ENCODE measurements at places on chromosomes 12 and 14.

DNA sequence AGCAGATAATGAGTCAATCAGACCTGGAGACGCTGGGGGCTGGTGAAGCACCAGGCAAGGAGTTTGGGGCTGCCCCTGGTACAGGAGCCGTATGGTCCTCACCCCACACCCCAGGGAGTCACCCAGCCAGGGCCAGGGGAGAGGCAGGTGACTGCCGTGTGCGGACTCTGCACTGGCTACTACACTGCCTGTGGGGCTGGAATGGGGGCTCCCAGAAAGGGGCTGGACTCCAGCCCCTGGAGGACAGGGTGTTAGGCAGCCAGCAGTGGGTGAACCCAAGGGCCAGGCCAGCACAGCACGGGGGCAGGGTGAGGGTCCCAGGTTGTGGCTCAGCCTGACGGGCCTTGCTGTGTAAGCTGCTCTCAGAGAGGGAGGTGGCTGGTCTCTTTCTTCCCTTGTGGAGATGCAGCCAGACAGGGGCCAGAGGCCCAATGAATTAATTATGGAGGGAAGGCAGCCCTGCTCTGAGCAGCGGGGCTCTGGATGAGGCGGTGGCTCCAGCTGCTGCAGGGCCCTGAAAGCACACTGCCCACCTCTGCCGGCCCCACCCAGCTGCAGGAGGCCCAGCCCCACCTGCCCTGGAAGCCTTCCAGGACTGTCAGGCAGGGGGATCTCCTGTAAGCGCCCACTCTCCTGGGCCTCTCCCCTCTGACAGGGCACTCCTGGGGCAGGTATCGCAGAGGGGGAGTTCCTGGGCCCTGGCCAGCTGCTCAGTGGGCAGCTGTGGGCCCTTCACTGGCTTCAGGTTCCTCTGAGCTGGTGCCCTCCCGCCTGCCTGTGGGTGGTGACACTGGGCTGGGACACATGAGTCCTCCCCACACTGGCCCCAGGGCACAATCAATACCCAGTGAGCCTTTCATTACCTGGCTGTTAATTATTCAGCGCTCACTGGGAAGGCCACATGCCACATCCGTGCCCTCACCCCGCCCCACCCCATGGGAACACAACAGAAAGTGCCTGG lies 142.5 kb upstream of the C14orf180 start:
- no peak for DNase-seq

DNA sequence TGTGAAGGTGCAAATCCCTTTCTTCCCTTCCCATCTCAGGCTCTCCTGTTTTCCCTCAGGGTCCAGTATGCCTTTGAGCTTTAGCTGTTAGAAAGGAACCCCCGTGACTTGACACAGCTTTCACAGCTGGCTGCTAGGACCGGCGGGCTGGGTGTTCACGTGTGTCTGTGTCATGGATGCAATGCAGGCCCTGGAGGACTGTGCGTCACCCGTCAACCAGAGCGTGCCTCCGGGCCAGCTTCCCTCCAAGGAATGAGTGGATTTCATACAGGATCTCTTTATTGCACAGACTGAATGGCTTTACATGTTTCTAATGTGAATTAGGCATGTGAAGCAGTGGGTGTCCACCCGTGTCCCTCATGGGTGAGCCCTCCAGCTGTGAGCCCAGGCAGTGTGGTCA lies 77.4 kb downstream of the AACS start:
- no peak for DNase-seq

- DNase-seq, result no peak
Measured at GRCh38 chr14:91009501-91010152, 50.8 kb downstream of the RPS6KA5 start.

GRCh38 chr12:45670346-45671065 lies 59.0 kb upstream of the ARID2 start:
- DNase-seq, result no peak

DNA sequence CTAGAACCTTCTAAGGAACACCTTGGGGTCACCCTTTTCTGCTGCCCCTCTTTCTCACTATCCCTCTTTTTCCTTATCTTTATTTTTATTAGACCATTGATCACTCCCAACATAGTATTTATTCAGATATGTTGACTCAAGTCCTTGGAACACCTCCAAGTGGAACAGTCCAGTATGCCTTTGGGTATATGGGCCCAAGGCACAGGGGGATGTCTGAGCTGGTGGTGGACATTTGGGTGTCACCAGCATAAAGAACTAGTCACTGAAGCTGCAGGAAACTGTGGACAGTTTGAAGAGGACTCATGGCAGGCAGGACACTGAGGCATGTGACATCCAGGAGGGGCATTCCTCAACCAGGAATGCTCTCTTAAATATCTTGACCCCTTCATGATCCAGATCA lies 105.6 kb downstream of the VEZT start:
- no peak for DNase-seq

DNA sequence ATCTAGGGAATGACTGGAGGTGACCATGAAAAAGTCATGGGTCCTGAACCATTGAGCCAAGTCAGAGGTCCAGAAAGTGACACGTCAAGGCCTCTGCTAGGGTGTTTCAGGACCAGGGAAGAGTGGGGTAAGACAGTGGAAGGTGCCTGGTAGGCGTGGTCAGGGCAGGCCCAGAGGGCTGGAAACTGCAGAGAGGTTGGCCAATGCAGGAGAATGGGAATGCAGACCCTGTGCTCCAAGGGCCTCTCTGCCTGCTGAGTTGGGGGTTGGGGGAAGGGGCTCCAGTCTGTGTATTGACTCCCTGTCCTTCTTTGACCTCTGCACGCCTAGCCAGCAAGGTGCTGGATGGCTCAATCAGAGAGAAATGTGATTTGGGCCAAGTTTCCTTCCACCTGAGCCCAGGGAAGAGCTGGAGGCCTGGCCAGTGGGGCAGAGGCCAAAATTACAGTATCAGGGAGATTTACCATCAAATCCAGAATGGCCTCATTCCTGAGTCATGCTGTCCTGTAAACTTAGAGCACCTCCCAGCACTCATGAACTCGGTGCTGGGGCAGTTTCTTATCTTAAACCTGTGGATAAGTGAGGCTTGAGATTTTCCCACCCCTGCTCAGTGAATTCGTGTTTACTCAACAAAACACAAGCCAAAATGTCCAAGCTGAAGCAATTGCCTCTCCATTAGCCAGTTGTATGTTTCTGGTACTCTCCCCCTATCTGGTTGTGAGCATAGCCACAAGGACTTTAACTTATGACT lies 24.4 kb downstream of the IRF2BPL start:
- no peak for DNase-seq

DNA sequence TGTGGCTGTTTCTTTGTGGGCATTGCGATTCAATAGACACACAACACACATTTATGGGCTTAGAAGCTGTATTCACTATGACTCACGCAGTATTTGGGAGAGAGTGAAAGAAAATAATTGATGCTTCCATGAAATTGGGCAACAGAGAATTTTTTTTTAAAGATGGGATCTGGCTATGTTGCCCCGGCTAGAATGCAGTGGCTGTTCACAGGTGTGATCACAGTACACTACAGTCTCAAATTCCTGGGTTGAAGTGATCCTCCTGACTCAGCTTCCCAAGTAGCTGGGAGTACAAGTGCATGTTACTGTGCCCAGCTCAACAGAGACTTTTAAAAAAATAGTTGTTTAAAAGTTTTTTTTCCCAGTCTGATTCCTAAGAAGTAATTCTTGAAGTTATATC lies 146.3 kb downstream of the APAF1 start:
- no peak for DNase-seq

DNA sequence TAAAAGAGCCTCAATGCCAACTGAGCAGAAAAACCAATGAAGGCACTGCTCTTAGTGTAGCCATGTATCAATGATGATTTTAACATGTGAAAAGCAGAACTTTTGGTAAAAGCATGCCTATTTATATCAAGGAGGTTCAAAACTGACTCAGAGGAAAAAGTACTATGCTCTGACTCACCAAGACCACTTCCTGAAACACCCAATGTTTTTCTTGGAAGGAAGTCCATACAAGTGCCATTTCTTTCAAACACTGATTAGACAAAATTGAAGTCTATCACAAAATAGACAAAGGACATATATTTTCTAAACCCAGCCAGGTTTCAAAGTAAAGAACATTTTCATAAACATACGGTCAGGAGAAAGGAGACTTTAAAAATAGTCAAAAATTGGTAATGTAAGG lies 88.6 kb downstream of the EPS8 start:
- DNase-seq, result peak; percentile 85

DNA sequence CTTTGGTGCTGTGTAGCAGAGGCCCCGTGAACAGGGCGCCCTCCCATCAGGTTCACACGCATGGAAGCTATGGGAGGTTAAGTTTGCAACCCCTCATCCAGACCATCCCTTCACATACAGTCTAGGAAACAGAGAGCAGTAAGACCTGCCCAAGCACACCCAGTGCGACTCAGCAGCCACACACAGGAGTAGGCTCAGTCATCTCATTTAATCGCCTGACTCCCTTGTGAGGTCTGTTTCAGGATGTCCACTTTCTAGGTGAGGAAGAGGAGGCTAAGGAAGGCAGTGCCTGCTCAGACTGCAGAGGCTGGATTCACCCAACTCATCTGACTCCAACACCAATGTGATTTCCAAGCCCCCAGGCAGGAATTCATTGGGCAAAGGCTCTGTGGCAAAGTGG lies 11.9 kb downstream of the BDKRB1 start:
- DNase-seq, result no peak

DNA sequence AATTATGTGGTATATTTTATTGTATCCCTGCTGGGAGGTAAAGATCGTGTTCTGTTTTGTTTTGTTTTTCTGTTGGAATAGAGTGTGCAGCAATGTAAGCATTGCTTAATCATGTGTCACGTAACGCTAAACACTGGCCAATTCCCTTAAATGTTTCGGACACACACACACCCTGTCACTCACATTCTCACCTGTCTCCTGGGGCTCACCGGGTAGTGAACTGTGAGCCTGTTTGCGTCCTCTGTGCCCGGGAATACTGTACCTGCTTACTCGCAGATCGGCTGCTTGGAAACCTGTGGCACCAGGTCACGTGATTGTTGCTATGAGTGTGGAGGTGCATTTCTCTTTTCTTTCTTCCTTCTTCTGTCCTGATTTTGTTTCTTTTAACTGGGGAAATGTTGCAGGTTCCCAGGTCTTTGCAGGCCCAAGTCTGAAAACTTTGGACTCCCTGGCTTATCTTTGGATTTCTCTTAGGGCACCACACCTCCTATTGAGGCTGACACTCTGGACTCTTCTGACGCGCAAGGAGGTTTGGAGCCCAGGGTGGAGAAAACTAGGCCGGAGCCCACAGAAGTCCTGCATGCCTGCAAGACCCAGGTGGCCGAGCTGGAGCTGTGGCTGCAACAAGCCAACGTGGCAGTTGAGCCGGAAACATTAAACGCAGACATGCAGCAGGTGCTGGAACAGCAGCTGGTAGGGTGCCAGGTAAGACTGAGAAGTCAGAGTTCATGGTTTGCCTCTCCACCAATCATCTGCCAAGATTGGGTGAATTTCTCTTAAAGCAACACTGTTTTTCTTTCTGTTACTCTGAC lies 181.1 kb downstream of the ESR2 start:
- no peak for DNase-seq

- no peak for DNase-seq
Measured at GRCh38 chr12:57740656-57741412, 2.3 kb upstream of the AGAP2 start.

GRCh38 chr14:73305499-73305898 lies 68.2 kb downstream of the PAPLN start:
- DNase-seq, result no peak

DNA sequence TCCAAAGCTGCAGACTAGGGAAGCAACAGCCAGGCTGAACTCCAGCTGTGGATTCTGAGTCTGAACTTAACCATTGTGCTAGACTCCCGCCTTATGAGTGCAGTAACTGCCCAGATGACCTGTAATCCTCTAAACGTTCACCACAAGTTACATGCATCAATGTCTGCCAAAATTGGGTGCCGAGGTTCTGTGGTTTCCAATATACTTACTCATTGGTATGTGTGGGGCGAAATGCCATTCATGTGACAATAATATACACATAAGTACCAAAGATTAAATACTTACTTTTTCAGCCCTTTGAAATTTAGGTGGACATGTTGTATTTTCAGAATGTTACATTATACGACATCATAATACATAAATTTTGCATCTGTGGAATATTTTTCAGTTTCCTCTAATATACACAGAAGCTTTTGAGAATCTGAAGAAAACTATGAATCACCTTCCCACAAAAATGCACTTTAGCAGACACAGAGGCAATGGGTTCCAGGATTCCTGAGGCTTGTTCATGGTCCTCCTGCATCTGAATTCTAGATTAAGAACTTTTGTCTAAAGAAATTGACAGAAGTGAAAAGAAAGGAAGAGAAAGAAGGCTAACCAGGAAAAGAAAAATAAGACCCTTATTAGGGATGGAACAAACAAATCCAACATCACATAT lies 31.7 kb downstream of the GRIP1 start:
- no peak for DNase-seq

DNA sequence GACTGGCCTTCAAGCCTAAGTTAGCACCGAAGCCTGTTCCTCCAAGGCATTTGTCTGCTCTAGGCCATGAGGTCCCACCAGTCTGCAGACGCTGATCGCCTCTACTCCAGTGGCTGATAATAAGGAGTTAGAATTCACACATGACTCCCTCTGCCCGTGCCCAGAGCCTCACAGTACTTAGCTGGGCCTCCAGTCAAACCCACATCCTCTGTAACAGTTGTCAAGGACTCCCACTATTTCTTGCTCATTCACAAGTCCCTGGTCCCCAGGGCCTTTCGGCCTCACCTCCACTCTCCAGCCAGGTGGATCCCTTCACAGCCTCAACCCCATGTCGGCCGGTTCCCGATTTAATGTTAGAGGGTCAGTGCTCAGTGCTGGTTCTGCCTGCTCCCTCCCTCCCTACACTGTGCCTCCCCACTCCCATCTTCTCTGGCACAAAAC lies 6.3 kb upstream of the KRT5 start:
- DNase-seq, result no peak

GRCh38 chr12:6199531-6200255 lies 507 bp upstream of the CD9 start:
- no peak for DNase-seq

GRCh38 chr12:128276471-128276870 lies 9.5 kb downstream of the TMEM132C start:
- no peak for DNase-seq

GRCh38 chr12:131963381-131963780 lies 13.6 kb downstream of the EP400 start:
- no peak for DNase-seq

DNA sequence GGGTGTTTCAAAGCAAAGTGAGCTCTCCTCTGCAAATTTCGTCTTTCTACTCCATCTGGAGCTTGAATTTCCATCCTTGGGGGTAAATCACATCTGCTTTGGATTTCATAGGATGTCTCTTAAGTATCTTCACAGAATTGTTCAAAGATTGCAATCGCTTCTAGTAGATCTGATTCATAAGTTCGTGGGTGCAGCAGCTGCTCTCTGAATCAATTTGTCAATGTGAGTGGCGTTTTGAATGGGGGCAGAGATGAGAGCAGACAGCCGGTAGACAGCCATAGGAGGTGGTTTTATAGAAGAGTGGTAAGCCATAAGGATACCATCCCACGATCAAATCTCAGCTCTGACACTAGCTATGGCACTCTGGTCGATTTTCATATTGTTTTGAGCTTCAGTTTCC lies 146.0 kb upstream of the RPH3A start:
- DNase-seq, result no peak

DNA sequence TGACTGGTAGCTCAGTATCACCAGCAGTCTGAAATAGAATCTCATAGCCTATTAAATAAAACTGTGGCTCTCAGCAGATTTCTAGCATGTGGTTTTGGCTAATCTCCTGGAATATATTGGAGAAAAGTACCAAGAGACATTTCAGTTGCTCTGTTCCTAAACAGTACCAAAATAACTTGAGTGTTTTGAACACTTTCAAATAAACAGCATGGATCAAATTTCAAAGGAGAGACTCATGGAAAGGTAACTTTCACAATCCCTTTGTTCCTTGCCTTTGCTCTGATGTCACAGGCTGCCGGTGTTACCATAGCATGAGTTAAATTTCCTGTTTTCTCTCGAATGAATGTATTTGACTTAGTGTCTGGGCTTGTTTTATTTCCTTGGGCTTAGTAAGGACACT lies 3.4 kb downstream of the ARG2 start:
- DNase-seq, result no peak

All from HCT116 (cell line).